ENCODE measurements at places on chromosomes 3 and 15.

DNA sequence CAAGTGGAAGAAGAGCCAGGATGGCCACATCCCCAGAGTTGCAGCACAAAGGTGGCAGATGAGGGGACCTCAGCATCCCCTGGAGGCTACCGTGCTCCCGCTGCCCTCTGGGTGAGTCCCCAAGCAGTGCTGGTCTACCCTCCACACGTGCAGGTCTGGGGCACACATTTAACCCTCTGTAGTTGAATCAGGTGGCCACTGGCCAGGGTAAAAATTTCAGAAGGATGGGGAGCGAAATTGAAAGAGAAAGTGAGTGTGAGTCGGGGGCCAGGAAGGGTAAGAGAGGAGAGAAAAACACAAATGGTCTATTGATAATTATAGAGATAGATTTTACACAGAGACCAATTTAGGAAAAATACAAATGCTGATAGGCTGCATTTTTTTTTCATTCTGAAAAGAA lies 139.5 kb upstream of the EIF1B start:
- DNase-seq: no peak

DNA sequence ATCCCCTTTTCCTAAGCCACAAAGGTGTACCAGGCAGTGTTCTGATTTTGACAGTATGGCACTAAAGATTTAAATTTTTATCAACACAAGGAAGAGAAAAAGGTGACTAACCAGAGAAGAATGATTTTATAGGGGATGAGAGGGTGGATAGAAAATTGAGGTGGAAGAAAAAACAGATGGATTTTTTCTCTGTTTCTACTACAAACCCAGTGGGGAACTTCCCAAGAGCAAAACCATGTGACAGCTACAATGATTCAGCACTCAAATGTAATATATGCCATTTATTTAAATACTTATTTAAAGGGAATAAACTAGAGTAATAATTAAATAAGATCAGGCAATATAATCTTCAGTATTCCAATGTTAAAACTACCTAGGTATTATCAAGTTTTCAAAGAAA lies 11.1 kb downstream of the DCUN1D1 start:
- DNase-seq: peak; percentile 52

GRCh38 chr15:35756623-35757022 lies 210.7 kb upstream of the DPH6 start:
- DNase-seq: no peak

DNA sequence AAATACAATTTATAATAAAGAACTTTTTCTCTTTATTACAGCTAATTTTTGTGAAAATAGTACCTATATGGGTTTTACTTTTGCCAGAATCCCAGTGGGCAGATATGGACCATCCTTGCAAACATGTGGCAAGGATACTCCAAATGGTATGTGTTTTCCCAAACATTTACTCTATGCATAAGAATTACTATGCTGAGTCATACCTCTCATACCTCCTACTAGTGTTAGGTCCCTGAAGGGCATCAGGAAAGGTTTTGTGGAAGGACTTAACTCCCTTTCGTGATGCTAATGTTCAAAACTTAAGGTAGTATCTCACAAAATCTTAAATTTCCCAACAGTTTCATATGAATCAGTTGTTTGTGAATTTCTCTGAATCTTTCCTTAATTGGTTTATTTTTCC lies 21.3 kb downstream of the ADGRG7 start:
- no peak for DNase-seq

GRCh38 chr15:55268176-55268695 lies 21.4 kb downstream of the RAB27A start:
- DNase-seq: no peak

GRCh38 chr15:75107908-75108838 lies 84.8 kb downstream of the PPCDC start:
- no peak for DNase-seq

DNA sequence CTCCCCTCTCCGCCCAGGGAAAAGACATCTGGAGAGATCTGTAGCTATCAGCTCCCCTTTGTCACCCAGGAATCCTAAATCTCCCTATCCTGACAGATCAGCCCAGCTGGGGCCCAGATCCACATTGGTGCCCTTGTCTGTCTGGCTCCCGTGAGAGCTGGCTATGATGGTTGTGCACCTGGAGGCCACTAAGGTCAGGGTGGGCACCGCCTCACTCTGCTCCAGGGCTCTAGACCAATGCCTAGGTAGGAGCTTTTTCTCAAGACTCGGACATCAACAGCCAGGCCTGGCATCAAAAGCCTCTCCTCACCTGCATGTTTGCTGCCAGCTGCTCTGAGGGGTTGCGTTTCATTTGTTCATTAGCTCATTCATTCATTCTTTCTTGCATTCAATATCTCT lies 142.7 kb downstream of the SMAD6 start:
- DNase-seq: no peak

DNA sequence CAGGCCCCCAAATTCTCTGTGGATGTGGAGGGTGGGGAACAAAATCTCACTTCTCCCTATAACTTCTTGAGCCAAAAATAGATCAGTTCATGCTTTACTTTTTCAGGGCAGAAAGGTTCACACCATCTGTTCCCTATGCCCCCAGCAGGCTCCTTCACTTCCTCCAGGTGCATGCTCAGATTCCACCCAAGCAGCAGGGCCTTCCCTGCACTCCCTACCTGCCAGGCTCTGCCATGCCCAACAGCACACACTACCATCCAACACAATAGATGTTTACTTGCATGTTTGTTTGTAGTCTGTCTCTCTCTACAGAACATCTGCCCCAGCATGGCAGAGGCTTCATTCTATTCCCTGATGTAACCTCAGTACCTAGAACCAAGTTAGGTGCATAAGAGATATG lies 43.3 kb downstream of the GABRB3 start:
- no peak for DNase-seq

DNA sequence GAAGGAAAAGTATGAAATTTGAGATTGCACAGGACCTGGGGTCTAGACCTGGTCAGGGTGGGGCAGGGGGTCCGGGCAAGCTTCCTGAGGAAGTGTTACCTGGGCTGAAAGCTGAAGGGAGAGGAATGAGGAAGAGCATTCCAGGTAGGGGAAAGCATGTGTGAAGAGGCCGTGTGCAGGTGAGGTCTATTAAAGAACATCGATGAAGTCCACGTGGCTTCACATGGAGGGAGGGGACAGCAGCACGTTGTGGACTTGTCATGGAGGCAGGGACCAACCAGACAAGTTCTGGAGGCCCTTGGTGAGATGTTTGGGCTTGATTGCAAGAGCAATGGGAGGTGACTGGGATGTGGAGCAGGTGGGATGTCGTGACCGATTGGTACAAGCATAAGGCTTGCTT lies 47.1 kb downstream of the IDH2 start:
- no peak for DNase-seq

GRCh38 chr15:80489030-80489594 lies 84.9 kb downstream of the ARNT2 start:
- no peak for DNase-seq

GRCh38 chr3:188764609-188765008 lies 407.2 kb upstream of the TPRG1 start:
- DNase-seq: no peak

- DNase-seq: no peak
Observed at GRCh38 chr15:99708563-99708962, 24.7 kb downstream of the LYSMD4 start.

DNA sequence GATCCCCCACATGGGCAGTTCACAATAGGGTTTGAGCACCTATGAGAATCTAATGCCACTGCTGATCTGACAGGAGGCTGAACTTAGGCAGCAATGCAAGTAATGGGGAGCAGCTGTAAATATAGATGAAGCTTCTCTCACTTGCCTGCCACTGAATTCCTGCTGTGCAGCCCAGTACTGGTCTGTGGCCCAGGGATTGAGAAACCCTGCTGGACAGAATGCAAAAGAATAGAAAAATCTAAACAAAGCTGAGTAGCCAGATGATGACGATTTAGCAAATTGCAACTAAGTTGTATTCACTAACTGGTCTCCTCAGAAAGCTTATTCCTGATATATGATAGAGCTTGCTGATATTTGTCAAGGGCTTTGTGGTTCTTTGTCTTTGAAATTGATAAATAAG lies 34.3 kb upstream of the APH1B start:
- no peak for DNase-seq

DNA sequence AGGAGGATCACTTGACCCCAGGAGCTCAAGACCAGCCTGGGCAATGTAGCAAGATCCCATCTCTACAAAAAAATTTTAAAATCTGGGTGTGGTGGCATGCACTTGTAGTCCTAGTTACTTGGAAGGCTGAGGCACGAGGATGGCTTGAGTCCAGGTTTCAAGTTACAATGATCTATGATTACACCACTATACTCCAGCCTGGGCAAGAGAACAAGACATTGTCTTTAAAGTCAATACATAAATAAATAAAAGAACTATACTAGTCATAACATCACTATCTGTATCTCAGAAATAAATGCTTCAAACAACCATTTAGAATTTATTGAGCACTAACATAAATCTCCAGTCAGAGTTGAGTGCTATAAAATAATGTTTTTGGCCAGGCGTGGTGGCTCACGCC lies 8.5 kb upstream of the PHLDB2 start:
- DNase-seq: no peak

- DNase-seq: no peak
Observed at GRCh38 chr3:8555725-8556472, 54.3 kb downstream of the LMCD1 start.

GRCh38 chr3:61650276-61650675 lies 88.9 kb downstream of the PTPRG start:
- no peak for DNase-seq

GRCh38 chr3:140128217-140128616 lies 193.2 kb downstream of the CLSTN2 start:
- DNase-seq: no peak

DNA sequence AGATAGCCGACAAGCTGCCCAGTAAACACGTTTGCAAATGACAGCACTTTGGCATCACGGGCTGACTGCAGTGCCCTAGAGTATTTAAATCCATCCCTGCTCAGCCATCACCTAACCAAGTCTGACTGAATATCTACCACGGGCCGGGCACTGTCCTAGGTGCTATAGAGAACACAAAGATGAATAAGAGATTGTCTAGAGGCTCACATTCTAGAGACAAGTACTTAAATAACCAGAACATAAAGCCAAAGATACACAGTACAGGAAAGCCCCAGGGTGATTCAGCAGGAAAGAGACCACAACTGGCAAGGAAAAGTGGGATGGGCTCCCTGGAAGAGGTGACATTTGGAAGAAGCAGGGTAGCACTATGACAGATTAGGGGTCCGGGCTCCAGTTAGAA lies 103.5 kb downstream of the MYLK start:
- no peak for DNase-seq

DNA sequence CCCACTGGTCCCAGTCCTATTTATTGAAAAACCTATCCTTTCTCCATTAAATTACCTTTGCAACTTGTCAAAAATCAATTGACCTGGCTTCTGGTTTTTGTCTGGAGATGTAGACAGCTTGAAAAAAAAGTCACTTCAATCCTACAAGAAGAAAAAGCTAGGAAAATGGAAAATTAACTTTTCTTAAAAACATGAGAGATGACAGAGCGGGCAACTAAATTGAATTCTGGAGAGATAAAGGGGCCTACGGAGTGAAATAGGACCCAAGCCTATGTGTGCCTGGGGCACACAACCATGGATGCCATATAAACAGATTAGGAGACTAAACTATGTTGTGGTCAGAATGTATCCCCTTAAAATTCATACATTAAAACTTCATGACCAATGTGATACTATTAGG lies 363.3 kb upstream of the SLCO3A1 start:
- DNase-seq: no peak

GRCh38 chr15:82098674-82099073 lies 52.9 kb upstream of the MEX3B start:
- DNase-seq: no peak

DNA sequence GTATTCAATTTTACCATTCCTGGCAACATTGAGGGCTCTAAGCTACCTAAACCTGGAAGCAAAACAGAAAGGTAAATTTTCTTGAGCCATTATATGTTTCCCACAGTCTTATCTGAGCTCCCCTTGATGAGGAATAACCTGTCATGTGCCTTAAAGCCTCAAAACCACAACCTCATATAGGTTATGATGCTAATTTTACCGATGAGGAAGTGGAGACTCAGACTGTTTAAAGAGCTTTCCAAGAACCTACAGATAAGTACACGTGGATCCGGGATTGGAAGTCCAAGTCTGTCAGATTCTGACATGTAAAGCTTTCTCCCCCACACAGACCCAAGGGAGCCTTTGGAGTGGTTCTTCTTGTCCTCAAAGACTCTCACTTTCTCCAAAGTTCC lies 140.5 kb downstream of the SEMA6D start:
- DNase-seq: no peak

GRCh38 chr15:93428807-93429351 lies 339.9 kb upstream of the RGMA start:
- DNase-seq: no peak

DNA sequence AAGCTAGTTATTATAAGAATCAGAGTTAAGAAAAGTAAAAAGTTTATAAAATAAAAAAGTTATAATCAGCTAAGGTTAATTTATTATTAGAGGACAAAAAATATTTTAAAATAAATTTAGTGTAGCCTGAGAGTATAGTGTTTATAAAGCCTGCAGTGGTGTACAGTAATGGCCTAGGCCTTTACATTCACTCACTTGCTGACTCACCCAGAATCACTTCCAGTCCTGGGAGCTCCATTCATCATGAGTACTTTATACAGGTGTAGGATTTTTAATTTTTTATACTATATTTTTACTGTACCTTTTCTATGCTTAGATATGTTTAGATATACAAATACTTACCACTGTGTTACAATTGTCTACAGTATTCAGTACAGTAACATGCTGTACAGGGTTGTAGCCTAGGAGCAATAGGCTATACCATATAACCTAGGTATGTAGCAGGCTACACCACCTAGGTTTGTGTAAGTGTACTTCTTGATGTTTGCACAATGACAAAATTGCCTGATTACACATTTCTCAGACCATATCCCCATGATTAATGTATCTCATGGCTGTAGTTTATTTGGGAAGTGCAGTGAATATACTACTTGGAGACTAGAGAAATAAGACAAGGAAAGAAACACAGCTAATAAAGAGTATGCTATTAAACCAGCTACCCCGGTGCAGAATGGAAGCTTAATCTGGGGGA lies 101.9 kb upstream of the GALNT15 start:
- no peak for DNase-seq

DNA sequence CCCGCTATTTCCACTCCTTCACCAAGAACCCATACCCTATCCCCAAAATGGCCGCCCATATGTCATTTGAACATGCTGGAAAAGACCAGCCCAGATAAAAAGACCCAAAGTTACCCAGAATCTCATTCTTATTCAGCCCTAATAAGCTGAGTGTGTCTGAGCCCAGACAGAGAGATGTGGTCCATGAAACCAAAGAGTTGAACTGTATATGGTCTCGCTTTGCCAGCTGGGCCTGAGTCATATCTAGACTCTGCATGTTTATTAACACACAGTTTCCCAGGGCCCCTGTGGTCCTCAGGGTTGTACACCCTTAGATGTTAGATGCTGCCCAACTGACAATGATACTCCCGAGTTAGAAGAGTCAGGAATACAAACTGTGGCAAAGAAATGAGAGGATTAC lies 201.9 kb upstream of the STRIT1 start:
- DNase-seq: no peak

DNA sequence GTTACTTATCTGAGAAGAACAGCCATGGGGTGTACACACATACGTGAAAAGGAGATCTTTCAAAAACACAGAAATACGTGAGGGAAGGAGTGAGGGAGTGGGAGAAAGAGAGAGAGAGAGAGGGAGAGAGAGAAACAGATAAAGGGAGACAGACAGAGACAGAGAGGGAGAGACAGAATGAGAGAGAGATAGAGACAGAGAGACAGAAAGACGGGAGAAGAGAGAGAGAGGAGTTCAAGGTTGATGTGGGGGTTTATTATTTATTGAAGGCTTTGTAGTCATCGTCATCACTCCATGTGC lies 64.0 kb downstream of the CHST2 start:
- no peak for DNase-seq

GRCh38 chr3:197132916-197133530 lies 103.4 kb upstream of the MELTF start:
- no peak for DNase-seq
